ENCODE measurements at places on chromosomes 2 and 18.

DNA sequence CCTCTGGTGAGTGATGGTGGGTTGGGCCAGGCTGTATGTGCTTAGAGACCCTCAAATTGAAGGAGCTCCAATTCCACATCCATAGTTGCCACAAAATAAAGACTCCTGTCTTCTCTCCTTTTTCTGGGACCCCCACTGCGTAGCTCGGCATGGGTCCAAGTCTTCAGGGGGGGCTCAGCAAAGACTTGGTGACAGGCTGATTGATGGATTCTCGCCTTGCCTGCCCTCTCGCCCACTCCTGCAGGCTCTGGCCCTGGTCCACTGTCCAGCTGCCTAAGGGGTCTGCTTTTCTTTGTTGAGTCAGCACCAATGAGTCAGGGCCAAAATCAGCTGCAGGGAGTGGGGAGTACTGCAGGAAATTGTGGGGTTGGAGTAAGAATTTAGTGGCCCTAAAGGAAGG lies 21.5 kb downstream of the RPL37A start:
- DNase-seq, result no peak

DNA sequence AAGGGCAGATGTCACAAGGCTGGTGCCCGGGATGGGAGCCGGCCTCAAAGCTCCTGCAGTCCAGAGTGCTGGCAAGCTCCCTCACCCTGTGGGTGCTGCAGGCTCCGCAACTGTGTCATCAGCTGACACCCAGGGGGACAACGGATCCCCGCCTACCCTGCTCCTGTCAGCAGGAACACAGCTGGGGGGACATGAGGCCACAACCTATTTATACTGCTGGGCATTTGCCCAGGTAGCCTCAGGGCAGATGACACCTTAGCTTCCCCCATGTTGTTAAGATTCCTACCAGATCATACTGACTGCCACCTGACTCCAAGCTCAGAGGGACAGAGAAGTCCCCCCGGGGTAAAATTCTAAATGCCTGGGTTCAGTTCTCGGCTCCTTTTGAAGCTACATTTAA lies 1.2 kb downstream of the ANKRD23 start:
- DNase-seq, result no peak

DNA sequence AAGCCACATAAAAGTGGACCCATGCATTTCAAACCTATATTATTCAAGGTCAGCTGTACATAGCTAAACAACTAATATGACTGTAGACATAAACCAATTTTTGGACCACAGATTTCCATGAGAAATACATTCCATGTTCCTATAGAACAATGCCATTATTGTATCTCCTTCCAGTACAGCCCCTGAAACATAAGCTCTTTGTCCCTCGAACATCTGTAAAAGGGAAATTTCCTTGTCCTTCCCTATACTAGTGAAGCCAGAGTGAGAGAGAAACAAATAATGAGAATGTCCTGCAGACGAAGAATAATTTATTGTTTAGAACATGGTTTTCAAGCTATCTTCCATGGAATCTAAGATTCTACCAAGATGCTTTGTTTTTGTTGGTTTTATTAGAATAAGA lies 75.3 kb downstream of the GORASP2 start:
- no peak for DNase-seq

GRCh38 chr2:50957896-50958295 lies 74.0 kb downstream of the NRXN1 start:
- DNase-seq, result no peak

GRCh38 chr2:237711458-237712150 lies 84.2 kb downstream of the LRRFIP1 start:
- DNase-seq, result no peak

Measured in stimulated activated CD4-positive, alpha-beta T cell treated with anti-CD3 and anti-CD28 coated beads, TNF-alpha, amount 100 ng/mL, for 4 hours (primary cell).